ENCODE measurements at places on chromosomes 6 and 20. TPM values are rescaled to one million over a fixed set of nuclear protein-coding genes. Genes with fewer than 3 reads are reported as not detected.

- no peak for DNase-seq
These were observed 124.1 kb downstream of the PREX1 start for GRCh38 chr20:48703511-48704219.

DNA sequence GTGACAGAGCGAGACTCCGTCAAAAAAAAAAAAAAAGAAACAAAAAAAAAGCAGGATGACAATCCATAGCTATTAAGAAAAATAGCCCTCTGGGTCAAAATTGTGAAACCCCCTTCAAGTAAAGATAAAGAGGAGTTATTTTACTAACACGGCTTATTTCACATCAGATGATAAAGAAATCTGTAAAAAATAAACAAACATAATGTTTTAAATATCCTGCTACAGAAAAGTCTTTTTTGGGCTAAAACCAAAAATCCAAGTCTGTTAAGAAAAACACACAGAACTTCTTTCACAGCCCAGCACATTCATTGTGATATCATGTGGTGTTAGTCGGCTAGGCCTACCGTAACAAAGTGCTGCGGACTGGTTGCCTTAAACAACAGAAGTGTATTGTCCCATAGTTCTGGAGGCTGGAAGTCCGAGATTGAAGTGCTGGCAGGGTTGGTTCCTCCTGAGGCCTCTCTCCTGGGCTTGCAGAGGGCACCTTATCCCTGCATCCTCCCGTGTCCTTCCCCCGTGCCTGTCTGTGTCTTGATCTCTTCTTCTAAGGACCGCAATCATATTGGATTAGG lies 239.2 kb upstream of the TAB2 start:
- DNase-seq = no peak

DNA sequence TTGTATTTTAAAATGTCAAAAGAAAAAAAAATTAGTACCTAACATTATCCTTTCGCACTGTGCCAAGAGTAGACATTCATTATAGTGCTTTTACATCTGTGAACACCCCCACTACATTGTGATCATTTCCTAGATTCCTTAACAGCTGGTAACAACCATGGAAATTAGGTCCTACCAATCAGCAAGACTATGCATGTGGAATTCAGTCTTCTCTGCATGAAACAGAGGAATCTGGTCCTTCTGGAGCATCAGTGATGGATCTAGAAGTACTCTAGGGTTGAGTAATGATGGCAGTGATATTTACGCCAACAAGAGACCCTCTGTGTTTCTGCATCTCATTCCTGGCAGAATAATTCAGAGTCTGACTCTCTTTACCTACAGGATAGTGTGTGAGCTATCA lies 9.4 kb downstream of the OR12D1 start:
- DNase-seq = no peak

DNA sequence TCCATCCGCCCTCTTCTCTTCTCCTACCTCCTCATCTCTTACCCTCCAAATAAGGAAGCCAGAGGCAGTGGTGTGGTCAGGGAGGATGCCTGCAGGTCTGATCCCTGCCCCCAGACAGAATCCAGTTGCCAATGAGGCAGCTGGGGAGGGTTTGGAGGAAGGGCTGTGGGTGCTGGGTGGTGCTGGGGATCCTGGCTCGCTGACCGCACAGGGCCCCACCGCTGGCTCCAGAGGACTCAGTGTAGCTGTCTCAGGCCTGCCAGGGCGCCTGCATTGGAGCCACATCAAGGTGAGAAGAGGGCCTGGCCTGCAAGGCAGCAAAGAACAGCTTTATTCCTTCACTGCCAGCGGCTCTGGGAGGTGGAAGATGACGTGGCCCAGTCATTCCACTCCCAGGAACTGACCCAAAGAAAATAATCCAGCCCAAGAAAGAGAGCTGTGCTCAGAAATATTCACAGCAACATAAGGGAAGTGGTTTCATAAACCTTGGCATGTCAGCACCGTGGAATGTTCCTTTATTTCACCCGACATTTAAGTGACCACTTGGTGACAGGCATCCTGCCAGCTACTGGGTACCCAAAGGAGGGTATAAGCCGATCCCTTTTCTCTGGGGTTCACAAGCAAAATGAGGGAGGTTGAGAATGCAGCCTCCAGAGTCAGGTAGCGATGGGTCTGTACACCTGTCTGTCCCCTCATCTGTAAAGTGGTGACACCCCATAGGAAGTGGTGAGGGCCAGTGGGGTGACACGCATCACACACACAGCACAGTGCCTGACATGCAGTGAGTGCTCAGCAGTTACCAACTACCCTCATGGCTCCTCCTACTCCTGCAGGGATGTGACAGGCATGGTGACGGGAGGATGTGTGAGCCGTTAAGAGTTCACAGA lies 125.1 kb downstream of the SNX5 start:
- DNase-seq = peak; percentile 66

The ZC2HC1B gene
- not detected for total RNA-seq

- no peak for DNase-seq
These were observed 10.9 kb downstream of the NINL start for GRCh38 chr20:25574411-25574810.

The EEF1A2 gene
- 0.27 TPM for total RNA-seq

- DNase-seq = no peak
These were observed 926.4 kb upstream of the SLC35B3 start for GRCh38 chr6:9361749-9362148.

The NHSL1 gene
- total RNA-seq = 1.6 TPM

The SLC17A4 gene
- total RNA-seq = under 0.01 TPM

DNA sequence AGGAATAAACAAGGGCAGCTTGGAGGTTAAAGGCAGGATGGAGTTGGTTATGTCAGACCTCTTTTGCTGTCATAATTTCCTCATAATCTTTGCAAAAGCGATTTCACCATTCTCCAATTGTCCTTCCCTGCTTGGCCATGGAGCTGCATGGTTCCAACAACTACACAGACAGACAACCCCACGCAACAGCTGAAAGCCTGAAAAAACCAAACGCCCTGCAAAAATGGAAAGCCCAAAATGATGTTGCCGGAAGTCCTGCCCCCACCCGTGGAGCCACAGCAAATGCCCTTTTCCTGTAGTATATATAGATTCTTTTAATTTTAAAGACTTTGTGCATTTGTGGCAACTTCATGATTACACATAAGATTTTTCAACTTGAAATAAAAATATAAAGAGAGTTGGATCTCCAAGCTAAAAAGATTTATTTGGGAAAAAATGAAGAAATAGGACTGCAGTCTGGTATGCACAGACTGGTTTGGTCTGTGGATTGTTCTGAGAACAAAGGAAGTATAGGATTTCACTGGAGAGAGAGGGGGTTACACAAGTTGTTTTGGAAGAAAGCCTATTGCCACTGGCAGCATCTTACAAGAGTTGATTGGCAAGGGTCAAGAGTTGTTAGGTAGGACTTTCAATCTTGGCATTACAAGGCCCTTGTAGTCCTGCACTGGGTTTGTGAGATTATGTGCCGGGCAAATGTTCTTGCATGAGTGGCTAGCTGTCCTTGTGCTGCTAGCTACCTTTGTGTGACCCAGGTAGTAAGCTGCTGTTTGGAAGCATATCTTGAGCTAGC lies 190.0 kb downstream of the C6orf118 start:
- DNase-seq = no peak

The MRPS26 gene
- 43.6 TPM for total RNA-seq

The GLP1R gene
- not detected for total RNA-seq

The CLPSL1 gene
- not detected for total RNA-seq

DNA sequence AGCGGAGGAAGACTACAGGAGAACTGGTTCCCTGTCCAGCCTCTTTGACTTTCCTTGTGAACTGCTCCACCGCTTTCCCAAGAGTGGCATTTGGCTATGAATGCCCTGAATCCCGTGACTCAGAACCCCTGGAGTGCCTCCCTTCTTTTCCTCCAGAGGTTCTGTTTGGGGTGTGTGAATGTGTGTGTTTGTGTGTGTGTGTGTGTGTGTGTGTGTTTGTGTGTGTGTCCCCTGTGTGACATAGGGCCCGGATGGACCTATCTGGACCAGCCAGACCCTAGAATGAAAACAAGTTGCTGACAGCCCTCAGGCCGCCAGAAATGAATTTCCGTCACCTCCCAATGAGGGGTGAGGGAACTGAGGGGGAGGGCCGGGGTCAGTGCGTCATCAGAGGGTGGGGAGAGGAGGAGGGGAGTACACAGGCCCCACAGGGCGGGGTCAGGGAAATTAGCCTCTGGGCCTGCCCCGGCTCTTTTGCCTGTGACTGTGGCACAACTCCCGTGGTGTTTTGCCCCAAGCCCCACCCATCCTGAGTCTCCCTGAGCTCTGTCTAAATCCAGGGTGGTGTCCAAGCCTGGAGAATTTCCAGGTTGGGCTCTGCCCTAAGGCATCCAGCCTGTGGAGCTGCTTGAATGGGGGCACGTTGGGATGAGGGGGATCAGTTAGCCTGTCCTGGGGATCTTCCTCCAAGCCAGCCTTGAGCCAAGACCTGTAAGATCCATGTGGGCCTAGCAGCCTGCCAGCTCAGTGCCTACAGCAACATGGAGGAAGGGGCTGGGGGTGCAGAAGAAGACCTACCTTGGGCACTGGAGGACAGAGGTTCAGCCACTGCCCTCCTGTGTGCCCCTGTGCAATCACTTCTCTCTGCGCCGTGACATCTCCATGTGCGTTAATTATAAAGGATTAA lies 15.2 kb upstream of the MRPS18A start:
- no peak for DNase-seq

- no peak for DNase-seq
These were observed 133.4 kb upstream of the CDH4 start for GRCh38 chr20:61118429-61119224.

DNA sequence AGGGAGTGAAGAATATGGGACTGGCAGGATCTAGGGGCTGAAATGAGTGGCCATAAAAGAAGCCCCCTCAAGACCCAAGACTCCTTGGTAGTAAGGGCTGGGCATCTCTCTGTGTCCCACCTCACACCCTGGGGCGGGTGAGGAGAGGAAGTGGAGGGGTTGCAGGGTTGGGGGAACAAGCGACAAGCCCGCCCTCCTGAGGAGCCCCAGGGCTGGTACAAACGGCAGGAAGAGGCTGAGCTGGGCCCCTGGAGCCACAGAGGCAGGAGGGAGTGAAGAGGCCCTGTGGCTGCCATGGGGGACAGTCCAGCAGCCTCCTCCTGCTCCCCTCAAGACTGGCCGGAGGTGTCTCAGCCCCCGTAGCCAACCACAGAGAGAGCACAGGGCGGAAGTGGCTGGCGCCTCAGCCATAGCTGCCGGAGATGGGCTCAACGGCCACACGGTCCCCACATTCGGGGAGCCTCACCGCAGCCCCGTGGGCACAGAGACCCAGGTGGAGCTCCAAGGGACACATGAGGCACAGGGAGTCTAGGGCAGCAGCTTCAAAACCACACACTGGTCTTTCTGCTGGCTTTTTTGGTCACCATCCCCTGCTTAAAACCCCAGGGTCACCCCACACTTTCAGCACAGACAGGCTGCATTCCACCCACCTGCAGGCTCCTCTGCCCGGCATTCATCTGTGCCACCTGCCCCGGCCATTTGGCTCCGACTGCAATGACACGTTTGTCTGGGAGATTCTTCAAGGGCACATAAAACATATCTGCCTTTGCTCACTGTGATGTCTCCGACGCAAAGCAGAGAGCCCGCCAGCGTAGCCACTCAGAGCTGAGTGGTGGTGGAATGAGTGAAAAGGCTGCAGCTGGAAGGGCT lies 524 bp downstream of the C20orf203 start:
- DNase-seq = no peak

DNA sequence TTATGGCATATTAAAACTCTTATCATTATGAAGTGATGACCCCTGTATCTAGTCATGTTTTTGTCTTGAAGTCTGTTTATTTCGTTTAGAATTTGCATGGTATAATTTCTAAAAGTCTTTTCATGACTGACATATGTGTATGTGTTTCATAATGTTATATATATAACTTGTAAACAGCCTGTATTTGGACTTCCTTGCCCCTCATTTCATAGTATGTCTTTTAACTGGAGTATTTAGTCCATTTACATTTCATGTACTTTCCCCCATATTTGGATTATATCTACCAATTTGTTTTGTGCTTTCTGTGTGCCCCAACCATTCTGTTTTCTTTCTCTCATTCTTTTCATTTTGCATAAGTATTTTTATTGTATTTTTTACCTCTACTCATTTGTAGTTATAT lies 59.0 kb downstream of the SYCP2L start:
- no peak for DNase-seq

The BPIFB1 gene
- not detected for total RNA-seq

- no peak for DNase-seq
These were observed 32.6 kb downstream of the SLC2A10 start for GRCh38 chr20:46741924-46742668.

Data from hematopoietic multipotent progenitor cell (in vitro differentiated cells).